ENCODE measurements at places on chromosomes 6 and 20.

- DNase-seq: no peak
These were observed 195.6 kb downstream of the NFATC2 start for GRCh38 chr20:51346686-51347485.

DNA sequence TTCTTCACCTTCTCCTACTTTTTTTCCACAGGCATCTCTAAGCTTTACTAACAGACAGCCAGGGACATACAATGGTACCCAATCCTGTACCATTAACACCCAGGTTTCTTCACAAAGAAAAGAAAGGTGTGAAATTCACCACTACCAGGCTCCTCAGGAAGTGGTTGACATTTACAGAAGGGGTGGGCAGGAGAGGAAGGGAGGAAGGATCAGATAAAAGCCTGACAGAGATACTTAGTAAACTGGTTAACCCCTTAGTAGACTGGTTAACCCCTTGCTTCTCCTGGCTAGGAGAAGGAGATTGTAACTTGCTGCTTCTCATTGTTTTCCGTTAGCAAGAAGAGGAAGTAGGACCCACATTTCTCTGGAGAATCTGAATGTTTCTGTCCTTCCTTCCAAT is 7.2 kb downstream of the SAMD3 start:
- DNase-seq: no peak

DNA sequence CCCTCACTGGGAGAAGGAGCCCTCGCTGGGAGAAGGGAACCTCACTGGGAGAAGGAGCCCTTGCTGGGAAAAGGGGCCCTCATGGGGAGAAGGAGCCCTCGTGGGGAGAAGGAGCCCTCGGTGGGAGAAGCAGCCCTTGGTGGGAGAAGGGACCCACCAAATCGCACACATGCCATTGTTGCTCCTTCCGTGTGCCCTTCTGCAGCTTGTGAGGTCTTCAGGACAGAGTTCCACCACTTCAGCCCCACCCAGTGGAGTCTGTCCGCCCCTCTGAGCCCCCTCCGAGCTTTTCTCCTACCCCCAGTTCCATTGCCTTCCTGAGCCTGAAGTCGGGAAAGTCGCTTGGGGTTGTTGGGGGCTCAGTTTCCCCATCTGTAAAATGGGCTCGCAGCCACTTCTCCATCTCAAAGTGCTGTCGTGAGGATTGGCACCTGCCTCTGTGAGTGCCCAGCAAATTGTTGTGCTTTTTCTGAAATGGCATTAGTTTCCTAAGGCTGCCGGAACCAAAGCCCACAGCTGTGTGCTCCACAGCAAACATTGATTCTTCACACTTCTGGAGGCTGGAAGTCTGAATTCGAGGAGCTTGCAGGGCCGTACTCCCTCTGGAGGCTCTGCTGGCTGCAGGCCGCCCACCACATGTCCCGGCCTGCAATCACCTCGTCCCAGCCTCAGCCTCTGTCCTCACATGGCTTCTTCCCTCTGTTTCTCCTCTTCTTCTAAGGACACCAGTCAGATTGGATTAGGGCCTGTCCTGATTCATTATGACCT is 124.7 kb upstream of the PMEPA1 start:
- no peak for DNase-seq

DNA sequence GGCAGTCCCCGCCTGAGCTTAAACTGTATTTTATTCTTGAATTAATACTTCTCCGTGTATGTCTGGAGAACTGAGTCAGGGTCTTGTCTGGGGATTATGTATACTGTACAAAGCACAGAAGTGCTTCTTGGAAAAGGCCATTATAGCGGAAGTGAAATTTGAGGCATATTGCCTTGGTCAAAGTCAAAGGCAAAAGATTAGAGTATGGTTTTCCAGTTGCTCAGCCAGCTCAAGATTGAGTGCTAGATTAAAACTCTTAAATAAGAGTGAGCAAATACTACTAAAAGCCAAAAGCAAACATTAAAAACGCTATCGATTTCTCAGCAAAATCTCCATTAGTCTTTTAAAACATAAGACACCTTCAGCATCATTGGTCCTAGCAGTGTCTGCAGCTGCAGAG is 207.7 kb upstream of the MAN1A1 start:
- DNase-seq: no peak

DNA sequence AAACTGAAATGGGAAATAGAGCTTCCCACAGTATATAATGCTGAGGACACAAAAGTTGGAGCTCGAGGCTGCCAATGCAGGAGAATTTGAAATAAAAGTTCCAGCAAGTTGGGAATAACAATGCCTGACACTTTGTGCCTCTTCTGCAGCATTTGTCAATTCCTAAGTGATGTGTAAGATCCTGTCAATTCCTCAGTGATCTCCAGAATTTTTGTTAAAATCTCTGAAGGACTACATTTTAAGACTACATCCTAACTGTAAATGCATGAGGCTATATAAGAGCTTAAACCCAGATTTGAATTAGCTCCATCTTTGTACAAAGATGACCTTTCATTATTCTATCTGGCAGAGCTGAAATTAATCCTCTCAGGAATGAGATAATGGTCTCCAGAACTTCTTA is 208.2 kb downstream of the COL12A1 start:
- no peak for DNase-seq

DNA sequence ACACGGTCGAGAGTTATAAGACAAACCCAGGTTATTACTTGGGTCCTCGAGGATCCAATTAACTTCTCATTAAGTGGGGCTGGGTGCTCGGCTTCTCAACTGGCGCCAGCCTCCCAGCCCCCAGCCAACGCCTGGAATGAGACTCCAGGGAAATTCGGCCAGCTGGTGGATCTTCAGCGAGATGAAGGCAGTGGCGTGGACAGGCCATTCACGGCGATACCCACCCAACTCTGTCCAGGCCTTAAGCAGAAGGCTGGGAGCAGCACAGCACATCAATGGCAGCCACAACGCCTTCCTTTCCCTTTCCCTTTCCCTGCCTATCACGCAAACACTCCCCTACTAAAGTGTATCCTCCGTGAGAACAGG is 868 bp downstream of the METTL24 start:
- DNase-seq: no peak

GRCh38 chr6:136063096-136063495 is 187.0 kb downstream of the MTFR2 start:
- DNase-seq: no peak

GRCh38 chr6:7674291-7674690 is 51.6 kb upstream of the BMP6 start:
- DNase-seq: no peak

DNA sequence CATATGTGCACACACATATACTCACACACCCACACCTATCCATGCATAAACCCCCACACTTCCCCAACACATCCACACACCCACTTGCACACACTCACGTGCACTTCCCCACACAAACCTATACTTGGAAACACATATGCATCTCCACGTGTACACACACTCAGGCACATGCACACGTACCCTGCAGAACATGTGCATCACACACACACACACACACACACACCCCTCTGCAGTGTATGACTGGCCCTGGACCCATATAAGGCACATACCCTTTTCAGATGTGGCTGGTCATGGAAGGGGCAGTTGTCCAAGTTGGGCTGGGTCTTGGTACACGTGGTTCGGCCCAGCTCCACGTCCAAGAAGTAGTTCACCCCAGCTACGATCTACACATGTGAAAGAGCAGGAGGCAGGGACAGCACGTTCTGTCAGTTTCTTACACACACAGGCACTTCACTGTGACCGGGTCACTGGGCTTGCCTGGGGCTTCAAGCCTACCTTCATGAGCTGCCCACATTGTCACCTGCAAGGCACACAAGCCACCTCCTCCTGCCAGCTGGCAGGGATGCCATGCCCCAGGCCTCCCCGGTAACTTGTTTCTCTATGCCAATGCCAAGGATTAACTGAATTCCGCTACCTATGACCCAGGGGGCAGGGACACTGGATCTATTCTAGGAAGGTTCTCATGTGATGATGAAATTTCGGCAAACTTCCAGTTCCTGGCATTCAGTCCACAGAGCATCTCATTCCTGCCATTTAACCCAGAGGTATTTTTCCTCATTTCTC is 2.6 kb downstream of the CST3 start:
- no peak for DNase-seq

- DNase-seq: no peak
These were observed 81.7 kb downstream of the CDH22 start for GRCh38 chr20:46226602-46227001.

DNA sequence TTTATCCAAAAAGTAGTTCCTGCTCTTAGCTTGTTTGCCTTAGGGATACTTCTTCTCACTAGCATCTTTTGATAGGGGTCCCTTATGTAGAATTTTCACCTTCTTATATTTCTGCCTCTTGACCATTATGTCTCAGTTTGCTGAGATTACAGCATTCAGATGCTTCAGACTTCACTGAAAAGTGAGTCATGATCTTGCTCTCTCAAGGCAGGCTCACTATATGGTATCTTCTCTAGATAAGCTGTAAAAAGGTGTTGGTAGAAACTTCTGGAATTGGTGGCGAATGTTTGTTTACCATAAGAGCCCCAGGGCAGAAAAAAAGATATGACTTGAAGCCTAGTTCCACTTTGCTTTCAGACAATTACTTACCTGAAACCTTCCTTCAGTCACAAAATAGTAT is 19.7 kb downstream of the GTPBP2 start:
- DNase-seq: no peak

- no peak for DNase-seq
These were observed 293.0 kb downstream of the ADGB start for GRCh38 chr6:146891615-146892265.

DNA sequence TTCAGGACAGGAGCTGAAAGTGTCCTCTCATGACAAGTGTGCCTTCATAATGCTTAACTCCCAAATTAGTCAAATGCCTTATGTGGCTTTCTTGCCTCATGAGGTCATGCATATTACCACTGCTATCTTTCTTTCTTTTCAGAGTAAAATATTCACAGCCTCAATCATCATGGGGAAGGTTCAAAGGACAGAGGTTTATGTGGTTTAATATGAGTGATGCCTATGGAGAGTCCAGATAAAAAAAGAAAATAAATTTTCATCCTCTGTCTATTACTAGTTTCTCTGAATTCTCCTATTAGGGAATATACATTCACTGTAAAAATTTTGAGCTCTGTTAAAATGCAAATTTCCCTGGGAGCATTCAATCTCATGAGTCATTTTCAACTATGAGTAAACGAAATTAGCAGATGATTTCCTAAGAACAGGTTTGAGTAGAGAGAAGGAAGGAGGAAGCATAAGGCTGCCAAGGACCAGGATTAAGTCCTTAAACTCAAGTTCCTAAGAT is 396.9 kb upstream of the ADGRB3 start:
- DNase-seq: no peak

DNA sequence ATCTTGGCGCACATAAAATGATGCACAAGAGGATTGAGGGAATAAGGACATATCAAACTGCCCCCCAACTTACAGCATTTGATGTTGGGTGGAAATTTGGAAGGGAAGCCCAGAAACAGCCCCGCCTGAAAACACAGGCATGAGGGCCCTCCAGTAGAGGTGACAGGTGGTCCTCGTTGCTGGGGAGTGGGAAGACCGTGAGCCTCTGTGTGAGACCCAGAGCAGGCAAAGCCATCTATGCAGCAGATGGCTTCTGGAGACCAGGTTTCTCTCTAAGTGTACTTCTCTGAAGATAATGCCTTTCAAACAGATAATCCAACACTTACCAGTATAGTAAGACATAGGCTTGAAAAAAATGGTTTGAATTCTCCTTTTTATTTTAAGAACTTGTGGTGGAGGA is 132.2 kb upstream of the INSM1 start:
- no peak for DNase-seq

DNA sequence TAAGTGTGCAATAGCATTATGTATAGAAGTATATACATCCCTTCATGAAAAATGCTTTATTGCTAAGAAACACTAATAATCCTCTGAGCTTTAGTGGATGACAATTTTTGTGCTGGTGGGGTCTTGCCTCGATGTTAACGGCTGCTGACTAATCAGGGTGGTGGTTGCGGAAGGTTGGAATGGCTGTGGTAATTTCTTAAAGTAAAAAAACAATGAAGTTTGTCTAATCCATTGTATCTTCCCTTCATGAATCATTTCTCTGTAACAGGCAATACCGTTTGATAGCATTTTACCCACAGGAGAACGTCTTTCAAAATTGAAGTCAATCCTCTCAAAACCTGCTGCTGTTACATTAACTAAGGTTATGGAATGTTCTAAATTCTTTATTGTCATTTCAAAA is 816.5 kb upstream of the GJE1 start:
- no peak for DNase-seq

GRCh38 chr6:111096246-111096645 is 8.9 kb downstream of the SLC16A10 start:
- no peak for DNase-seq

DNA sequence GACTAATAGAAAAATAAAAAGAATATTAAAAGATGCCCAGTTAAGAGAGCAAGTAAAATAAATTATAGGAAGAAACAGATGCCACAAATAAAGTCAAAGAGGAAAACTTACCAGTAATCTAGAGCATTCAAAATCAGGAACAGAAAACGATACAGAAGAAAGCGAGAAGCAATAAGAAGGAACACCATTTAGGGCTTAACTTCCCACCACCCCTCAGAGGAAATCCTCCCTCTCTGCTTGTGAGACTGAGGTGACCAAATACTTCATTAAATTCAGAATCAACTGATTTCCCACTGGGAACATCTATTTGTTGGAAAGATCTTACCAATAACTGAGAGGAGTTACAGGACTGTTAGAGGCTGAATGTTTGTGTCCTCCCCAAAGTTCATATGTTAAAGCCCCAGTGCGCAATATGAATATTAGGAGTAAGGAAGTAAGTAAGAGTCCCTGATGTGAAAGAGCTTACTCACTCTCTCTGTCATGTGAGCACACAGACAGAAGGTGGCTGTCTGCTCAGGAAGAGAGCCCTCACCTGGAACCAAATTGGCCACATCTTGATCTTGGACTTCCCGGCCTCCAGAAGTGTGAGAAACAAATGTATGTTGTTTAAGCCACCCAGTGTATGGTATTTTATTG is 19.5 kb downstream of the KATNA1 start:
- DNase-seq: no peak

DNA sequence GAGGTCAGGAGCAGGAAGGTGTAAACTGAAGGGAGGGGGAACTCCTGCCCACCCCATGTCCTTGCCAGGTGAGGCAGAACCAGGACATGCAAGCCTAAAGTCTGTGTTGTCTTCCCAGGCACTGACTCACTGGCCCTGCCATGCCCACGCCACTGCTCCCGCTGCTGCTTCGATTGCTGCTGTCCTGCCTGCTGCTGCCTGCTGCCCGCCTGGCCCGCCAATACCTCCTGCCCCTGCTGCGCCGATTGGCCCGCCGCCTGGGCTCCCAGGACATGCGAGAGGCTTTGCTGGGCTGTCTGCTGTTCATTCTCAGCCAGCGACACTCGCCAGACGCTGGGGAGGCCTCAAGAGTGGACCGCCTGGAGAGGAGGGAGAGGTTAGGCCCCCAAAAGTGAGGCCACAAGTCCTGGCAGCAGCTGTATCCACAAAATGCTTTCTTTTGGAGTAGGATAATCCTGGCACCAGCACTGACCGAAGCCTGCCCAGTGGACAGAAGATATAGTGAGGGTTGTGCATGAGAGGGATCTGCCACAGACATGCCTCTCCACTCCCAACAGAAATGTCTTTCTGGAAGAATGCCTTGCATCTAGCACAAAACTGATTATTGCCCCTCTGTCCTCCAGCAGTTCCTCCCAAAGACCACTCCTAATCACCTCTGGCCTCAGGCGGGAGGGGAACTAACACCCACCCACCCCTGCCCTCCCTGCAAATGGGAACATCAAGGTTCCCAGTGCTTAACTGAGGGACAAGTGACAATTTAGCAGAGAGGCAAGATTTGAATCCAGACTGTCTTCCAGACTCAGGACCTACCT is 812 bp downstream of the MYMX start:
- DNase-seq: no peak

Data from stimulated activated CD4-positive, alpha-beta T cell treated with anti-CD3 and anti-CD28 coated beads, Interleukin-12 subunit alpha, Interleukin-12 subunit beta, amount 100 ng/mL, for 48 hours (primary cell).